ELR (cell line): ENCODE measurements at places on chromosomes 6 and 20.

DNA sequence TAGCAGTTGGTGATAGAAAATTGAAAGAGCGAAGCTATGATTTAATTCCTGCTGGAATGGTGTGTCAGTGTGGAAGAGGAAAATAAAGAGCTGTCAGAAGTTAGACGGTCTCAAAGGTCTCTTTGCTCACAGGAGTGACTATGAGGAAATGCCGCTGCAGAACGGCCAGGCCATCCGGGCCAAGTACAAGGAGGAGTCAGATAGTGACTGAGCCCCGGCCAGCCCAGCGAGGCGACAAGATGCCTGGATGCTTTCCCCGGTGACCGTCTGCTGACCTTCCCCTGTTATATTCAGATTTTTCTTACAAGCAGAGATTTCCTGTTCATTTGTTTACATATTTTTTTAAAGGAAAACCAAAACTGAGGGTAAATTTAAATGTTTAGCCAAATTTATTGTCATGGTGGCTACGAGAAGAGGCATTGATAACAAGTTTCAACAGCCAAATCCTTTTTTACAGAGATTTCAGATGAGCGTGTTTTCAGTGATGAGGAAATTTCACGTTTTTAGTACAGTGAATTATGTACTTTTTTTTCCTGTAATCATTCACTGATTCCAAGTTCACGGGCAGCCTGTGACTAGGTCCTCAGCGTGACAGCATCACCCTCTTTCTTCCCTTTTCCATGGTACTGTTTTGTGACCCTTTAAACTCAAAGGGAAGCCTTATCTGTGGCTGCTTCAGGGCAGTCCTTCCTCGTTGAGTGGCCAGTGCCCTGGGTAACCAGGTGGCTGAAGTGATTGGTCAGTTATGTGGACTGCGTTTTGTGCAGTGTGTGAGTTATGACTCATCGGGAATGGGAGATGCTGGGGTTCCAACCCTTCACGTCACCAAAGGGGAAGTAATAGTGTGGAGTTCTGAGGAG, 12.6 kb downstream of the DYNLT1 start:
- DNase-seq: peak; percentile 93

- DNase-seq: no peak
These were observed 36.8 kb downstream of the PPP1R3G start for GRCh38 chr6:5121956-5122355.

- no peak for DNase-seq
These were observed 11.5 kb upstream of the MPC1 start for GRCh38 chr6:166394036-166394892.

DNA sequence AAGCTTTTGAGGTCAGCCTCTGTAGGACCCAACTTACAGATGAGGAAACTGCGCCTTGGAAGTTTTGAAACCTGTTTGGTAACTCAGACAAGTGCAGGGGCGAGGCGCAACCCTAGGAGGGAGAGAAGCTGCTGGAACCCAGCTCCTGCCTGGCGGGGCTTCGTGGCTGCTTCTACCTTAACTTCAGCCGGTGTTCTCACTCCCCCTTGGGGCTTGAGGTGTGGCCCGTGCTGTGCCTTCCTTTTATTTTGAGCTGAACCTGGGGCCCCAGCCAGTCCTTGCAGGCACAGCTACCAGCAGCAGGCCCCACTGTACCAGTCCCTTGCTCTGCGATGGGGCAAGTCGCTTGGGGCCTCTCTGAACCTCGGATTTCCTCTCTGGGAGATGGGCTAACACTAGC, 12.0 kb downstream of the RBM38 start:
- DNase-seq: no peak

- DNase-seq: no peak
These were observed 54.3 kb upstream of the GATA5 start for GRCh38 chr20:62529896-62530642.

GRCh38 chr6:105884426-105884825, 201.7 kb upstream of the PRDM1 start:
- no peak for DNase-seq

DNA sequence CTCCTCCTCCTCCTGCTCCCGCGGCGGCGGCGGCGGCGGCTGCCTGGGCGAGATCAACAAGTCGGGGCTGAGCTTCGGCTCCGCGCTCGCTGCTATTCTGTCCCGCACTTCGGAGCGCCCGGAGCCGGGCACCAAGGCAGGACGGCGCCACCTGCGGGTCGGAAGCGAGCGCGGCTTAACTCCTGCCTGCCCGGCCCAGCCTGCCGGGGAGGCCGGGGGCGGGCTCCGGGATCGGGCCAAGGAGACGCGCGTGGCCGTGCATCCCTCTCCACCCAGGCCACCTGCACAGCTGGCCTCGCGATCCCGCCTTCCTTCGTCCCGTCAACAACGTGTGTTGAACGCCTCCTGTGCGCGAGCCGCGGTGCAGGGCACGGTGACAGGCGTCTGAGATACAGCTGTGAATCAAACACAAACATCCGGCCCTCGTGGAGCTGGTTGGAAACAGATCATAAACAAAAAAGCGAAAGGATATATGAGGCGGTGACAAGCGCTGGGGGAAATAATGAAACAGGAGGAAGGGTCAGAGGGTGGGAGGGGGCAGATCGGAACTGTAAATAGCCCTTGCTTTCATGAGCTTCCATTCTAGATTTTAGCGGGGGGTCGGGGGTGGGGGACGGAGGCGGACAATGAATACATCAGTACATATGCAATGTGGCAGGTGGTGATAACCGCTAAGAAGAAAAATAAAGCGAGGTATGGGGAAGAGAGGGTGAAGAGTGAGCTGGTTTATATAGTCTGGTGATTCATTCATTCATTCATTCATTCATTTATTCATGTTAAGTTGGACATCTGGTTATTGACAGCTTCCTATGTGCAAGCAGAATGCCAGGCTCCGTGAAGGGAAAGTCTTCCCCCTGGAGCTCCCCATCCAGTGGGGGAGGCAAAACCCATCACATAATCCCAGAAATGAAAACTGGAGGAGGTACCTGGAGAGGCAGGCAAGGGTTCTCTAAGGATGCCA, 2.0 kb upstream of the KCNB1 start:
- DNase-seq: peak; percentile 86

DNA sequence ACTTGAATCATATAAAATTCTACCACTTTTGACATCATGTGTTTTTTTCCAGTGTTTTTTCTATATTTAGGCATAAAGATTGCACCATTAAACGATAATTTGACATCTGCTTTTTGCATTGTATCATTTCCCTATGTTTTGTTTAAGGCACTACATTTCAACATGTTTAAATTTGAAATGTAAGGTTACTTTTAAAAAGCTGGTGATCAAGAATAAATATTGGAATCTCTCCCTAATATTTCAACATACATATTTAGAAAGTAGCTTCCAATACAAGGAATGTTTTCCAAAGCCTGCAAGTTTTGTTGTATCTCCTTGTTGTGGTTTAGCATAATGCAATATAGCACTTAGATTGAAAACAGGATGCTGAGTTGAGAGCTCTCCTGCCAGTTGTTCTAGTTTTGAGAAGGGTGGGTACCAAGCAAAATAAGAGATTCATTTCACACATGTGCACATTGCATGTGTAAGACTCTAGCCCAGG, 76.5 kb downstream of the SYNJ2 start:
- DNase-seq: no peak

DNA sequence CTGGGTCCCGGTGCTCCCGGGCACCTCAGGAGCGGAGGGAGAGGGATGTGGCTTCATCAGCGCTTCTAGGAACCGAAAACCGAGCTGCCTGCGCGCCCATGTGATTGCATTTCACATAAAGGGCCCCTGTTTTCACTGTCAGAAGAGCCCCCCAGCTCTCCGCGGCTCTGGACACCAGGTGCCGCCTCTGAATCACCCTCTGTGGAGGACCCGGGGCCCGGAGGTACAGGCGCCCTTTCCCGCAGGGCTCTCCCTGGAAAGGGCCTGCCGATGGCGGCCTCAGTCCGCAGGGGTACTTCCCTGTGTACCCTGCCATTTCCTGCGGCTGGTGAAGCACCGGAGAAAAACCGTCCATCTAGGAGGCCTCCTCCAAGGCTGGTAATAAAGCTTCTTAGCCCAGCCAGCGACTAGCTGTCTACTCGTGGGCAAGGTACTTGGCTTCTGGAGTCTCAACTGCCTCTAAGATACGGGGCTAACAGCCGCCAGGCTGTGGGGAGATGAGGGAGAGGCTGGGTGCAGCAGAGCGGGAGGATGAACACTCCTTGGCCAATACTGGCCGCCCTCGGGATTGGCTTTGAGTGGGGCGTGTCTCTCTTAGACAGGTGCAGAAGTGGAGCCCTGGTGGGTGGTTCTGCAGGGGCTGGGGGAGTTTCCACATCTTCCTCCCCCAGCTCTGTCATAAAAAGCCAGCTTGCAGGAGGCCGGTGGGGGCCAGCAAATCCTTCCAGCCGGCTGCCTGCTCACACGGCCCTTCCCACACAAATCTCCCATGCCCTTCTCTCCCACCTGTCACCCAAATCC, 1.6 kb downstream of the PPP1R16B start:
- no peak for DNase-seq

DNA sequence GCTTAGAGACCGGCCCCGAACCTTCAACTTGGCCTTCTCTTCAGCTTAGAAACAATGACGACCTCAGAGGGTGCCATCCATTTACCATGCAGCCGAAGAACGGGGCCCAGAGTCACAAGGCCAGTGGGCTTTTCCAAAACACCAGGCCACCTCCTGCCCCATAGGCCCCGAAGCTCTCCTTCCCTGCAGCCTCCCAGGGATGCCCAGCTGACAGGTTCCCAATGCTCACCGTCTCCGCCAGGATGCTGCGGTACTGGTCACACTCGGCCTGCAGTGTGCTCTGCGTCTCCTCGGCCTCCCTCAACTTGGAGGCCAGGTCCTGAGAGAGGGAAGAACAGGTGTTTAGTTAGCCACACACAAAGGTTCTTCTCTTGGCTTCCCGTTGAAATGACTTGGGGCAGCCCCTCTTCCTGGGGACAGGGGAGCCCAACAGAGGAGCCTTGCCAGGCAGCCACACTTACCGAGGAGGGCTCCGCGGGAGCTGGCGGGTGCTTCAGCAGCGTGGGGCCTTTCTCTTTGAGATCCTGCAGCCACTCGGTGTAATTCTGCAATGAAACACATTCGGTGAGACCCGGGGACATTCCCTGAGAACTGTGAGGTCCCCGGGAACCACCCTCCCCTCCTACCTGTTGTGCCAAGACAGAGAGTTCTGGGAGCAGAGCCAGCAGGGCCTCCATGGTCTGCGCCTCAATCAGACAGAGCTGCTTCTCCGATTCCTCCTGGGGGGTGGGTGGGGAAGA, 51.5 kb downstream of the DSTN start:
- no peak for DNase-seq

- no peak for DNase-seq
These were observed 260.3 kb upstream of the FAM83B start for GRCh38 chr6:54586251-54586650.

DNA sequence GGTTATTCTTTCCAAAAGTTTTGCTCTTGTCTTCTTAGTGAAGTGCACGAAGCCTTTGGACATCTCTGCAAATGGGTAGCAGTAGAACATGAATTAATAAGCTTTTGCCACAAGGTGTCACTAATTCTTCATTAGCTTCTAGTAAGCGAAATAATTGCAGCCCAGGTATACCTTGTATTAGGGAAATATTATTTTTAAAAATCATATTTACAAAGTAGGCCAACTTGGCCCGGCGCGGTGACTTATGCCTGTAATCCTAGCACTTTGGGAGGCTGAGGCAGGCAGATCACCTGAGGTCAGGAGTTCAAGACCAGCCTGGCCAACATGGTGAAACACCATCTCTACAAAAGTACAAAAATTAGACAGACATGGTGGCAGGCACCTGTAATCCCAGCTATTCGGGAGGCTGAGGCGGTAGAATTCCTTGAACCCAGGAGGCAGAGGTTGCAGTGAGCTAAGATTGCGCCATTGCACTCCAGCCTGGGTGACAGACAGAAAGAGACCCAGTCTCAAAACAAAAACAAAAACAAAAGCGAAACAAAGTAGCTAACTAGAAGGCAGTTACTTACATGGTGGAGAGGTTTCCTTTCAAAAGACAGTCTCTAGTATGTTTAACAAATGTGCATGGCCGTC, 8.8 kb upstream of the RSPH3 start:
- peak; percentile 63 for DNase-seq

GRCh38 chr20:33532753-33533459, 43.0 kb downstream of the CBFA2T2 start:
- no peak for DNase-seq

DNA sequence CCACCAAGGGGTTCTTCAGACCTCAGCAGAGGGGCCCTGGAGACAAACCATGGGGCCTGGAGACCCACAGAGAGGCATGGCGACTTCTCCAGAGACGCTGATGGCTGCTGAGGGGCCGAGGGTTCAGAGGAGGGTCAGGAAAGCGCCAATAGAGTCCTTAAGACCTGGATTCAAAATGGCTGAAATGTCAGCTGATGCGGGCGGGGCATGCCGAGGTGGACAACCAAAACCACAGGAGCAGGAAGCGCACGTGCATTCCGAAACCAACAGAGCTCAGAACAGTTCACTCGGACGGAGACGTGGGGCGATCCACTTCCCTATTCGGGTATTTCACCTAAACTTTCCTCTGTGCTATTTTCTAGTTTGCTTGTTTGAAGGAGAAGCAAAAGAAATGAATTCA, 99.9 kb upstream of the RIN2 start:
- no peak for DNase-seq

DNA sequence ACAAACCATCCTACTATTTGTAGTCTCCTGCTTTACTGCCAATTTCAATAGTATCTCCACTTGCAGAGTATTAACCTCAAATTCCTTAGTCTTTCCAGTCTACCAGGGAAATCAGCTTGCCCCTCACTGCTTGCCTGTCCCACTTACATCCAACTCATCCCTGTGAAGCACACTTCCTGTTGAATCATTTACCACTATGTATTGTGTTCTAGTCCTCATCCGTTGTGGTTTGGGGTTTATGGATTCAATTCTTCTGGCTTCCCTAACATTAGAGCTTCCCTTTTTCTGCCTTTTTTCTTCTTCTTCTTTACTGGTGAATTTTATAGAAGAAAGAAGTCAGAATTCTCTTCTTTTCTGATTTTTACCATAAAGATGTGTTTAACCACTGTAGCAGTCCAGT, 5.1 kb upstream of the TXLNB start:
- peak; percentile 89 for DNase-seq

DNA sequence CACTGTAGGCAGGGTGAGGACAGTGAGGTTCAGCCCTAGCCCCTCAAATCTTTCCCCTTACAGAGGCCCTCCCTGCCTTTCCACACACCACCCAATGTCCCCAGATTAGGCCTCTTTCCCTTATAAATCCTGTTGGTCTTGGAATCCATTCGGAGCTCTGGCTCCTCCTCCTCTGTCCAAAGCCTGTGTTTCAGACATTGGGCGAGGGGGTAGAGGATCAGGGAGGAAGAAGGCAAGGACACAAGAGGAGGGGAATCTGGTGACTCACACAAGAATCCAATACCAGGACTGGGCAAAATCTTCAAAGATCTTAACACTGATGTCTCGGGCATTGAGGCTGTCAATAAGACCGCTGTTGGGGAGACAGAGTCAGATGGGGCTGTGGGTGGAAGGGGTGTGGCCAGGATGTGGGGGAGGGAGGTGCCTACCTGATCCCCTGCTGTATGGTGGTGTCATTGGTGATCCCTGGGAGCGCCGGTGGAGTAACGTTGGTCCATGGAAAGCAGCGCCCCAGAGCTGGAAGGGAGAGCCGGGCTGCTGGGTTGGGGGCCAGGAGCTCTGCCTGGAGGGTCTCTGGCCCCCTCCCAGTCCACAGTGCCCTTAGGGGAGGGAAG, 7.6 kb downstream of the SLC44A4 start:
- peak; percentile 42 for DNase-seq
